Endothelial cell (in vitro differentiated cells): ENCODE measurements at places on chromosomes 7 and 10.

- peaks cover 18% of the 10 kb centered on the region for H3K4me1 ChIP-seq
- no peak overlapping the region for H3K27ac ChIP-seq
- H3K36me3 ChIP-seq = no peaks in the 10 kb centered on the region
- no peak overlapping the region for H3K4me3 ChIP-seq
- H3K27me3 ChIP-seq = peaks cover 6% of the 10 kb centered on the region
Measured at GRCh38 chr10:12822126-12822892, 179.2 kb downstream of the CCDC3 start.

DNA sequence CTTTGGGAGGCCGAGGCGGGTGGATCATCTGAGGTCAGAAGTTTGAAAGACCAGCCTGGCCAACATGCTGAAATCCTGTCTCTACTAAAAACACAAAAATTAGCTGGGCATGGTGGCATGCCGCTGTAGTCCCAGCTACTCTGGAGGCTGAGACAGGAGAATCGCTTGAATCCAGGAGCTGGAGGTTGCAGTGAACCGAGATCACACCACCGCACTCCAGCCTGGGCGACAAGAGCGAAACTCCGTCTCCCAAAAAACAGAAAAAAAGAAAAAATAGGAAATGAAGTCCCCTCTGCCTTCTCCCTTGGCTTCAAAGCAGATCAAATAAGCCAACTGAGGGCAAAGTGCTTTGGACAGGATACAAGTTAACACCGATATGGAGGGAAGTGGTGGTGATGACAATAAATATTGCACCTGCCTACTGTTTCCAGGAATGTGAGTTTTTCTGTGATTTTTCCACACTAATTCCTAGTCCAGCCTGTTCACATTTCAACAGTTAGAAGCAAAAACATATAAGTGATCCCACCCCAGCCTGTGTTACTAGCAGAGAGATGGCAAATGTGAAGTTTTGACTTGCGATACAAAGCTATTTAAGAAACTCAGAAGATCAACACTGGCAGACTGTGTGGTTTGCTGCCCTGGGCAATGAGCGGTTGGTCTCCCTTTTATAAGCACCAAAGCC lies 291.2 kb upstream of the AOAH start:
- H3K4me3 ChIP-seq = no peak overlapping the region
- peaks cover 5% of the 10 kb centered on the region for H3K27me3 ChIP-seq
- peaks cover 9% of the 10 kb centered on the region for H3K4me1 ChIP-seq
- H3K36me3 ChIP-seq = peaks cover 26% of the 10 kb centered on the region
- H3K27ac ChIP-seq = no peak overlapping the region
- no peak for DNase-seq

GRCh38 chr10:100518761-100519241 lies 860 bp downstream of the SEC31B start:
- peaks cover 8% of the 10 kb centered on the region for H3K4me1 ChIP-seq
- no peak overlapping the region for H3K27ac ChIP-seq
- peaks cover 4% of the 10 kb centered on the region for H3K27me3 ChIP-seq
- H3K4me3 ChIP-seq = peak overlapping the region; percentile 90

- peaks cover 3% of the 10 kb centered on the region for H3K27me3 ChIP-seq
- no peaks in the 10 kb centered on the region for H3K4me1 ChIP-seq
- no peaks in the 10 kb centered on the region for H3K36me3 ChIP-seq
Measured at GRCh38 chr10:76398043-76398710, 966.8 kb downstream of the LRMDA start.

GRCh38 chr10:128027822-128028507 lies 98.3 kb downstream of the MKI67 start:
- H3K36me3 ChIP-seq = peaks cover 17% of the 10 kb centered on the region
- H3K27me3 ChIP-seq = peaks cover 7% of the 10 kb centered on the region
- H3K27ac ChIP-seq = no peak overlapping the region
- H3K4me3 ChIP-seq = no peak overlapping the region

DNA sequence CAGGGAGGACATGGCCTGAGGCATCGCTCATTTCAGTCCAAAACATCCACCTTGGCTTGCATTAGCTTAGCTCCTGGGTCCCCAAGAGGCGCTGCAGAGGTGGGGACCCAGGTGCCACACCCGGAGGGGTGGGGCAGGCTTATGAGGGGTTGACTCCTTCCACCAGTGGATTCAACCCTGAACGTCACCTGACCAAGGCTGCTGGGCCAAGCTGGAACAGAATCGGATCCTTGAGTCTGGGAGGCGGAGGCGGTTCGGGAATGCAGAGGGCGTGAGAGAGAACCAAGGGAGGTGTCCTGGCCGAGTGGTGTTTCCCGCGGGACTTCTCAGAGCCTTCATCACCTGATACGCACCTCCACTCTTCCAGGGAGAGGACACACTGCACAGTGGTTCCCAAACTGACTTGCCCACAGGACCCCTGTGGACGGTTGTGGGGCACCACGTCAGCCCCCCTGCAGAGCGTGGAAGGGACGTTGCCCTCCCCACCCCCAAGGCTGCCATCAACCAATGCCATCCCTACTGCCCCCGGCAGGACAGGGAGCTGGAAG lies 4.5 kb upstream of the MICALL2 start:
- no peak for DNase-seq
- H3K4me3 ChIP-seq = no peak overlapping the region
- H3K4me1 ChIP-seq = peaks cover 10% of the 10 kb centered on the region

DNA sequence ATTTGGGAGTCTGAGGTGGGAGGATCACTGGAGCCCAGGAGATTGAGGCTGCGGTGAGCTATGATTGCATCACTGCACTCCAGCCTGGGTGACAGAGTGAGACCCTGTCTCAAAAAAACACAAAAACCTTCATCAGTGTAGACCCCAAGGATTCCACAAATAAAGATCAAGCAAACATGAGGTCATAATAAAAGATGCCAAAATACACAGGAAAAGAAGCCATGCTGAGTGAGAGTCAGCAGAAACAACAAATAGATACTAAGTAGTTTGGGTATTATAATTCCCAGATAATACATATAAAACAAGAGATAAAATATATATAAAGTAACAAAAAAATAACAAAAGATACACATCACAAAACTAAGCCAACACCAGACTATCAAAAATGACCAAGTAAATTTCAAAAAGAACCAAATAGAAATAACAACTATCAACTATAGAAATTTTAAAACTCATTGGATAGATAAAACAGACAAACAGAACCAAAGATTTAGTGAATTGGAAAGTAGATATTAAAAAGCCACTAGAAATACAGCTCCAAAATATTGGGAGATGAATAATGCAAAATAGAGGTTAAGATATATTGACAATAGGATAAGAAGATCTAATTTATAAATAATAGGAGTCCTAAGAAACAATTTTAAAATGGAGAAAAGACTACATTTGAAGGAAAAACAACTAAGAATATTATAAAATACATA lies 48.9 kb upstream of the FHIP2A start:
- H3K4me1 ChIP-seq = no peaks in the 10 kb centered on the region
- no peak overlapping the region for H3K27ac ChIP-seq
- DNase-seq = no peak
- no peak overlapping the region for H3K4me3 ChIP-seq
- H3K36me3 ChIP-seq = no peaks in the 10 kb centered on the region

GRCh38 chr7:101468546-101469275 lies 106.0 kb downstream of the COL26A1 start:
- no peak for DNase-seq
- H3K4me3 ChIP-seq = no peak overlapping the region
- H3K27ac ChIP-seq = no peak overlapping the region
- peaks cover 3% of the 10 kb centered on the region for H3K27me3 ChIP-seq

- no peak overlapping the region for H3K4me3 ChIP-seq
- peaks cover 13% of the 10 kb centered on the region for H3K4me1 ChIP-seq
- H3K27me3 ChIP-seq = peaks cover 1% of the 10 kb centered on the region
- H3K36me3 ChIP-seq = no peaks in the 10 kb centered on the region
- DNase-seq = no peak
Measured at GRCh38 chr7:143047326-143047725, 4.8 kb upstream of the OR6V1 start.

GRCh38 chr10:113506476-113506875 lies 46.4 kb upstream of the HABP2 start:
- DNase-seq = no peak
- no peaks in the 10 kb centered on the region for H3K4me1 ChIP-seq

GRCh38 chr7:105298439-105298894 lies 90.3 kb downstream of the SRPK2 start:
- H3K27ac ChIP-seq = no peak overlapping the region
- no peaks in the 10 kb centered on the region for H3K27me3 ChIP-seq
- H3K4me1 ChIP-seq = peaks cover 35% of the 10 kb centered on the region
- H3K4me3 ChIP-seq = no peak overlapping the region
- DNase-seq = no peak

- no peaks in the 10 kb centered on the region for H3K27me3 ChIP-seq
- no peaks in the 10 kb centered on the region for H3K4me1 ChIP-seq
- DNase-seq = no peak
- H3K4me3 ChIP-seq = no peak overlapping the region
Measured at GRCh38 chr7:133036289-133036688, 45.6 kb downstream of the CHCHD3 start.

GRCh38 chr10:121187391-121187790 lies 336.2 kb downstream of the WDR11 start:
- H3K27me3 ChIP-seq = no peaks in the 10 kb centered on the region
- H3K27ac ChIP-seq = no peak overlapping the region
- H3K36me3 ChIP-seq = no peaks in the 10 kb centered on the region
- H3K4me3 ChIP-seq = no peak overlapping the region
- DNase-seq = no peak
- H3K4me1 ChIP-seq = no peaks in the 10 kb centered on the region

- H3K27ac ChIP-seq = no peak overlapping the region
- peaks cover 16% of the 10 kb centered on the region for H3K27me3 ChIP-seq
- H3K36me3 ChIP-seq = peaks cover 8% of the 10 kb centered on the region
- H3K4me1 ChIP-seq = no peaks in the 10 kb centered on the region
Measured at GRCh38 chr10:133438711-133439273, 14.4 kb upstream of the SPRN start.

- no peak overlapping the region for H3K4me3 ChIP-seq
- no peaks in the 10 kb centered on the region for H3K27me3 ChIP-seq
- no peak for DNase-seq
- no peaks in the 10 kb centered on the region for H3K36me3 ChIP-seq
Measured at GRCh38 chr10:48910548-48910947, 29.1 kb downstream of the LRRC18 start.

GRCh38 chr7:37359662-37360444 lies 88.8 kb downstream of the ELMO1 start:
- DNase-seq = no peak
- H3K36me3 ChIP-seq = peaks cover 11% of the 10 kb centered on the region
- H3K4me3 ChIP-seq = no peak overlapping the region
- peaks cover 68% of the 10 kb centered on the region for H3K4me1 ChIP-seq

- DNase-seq = no peak
- H3K27me3 ChIP-seq = peaks cover 3% of the 10 kb centered on the region
- H3K4me3 ChIP-seq = no peak overlapping the region
- no peak overlapping the region for H3K27ac ChIP-seq
- no peaks in the 10 kb centered on the region for H3K36me3 ChIP-seq
Measured at GRCh38 chr7:50274361-50274760, 30.2 kb upstream of the IKZF1 start.

GRCh38 chr7:11642276-11642675 lies 189.7 kb downstream of the THSD7A start:
- H3K4me3 ChIP-seq = no peak overlapping the region
- no peak for DNase-seq
- no peaks in the 10 kb centered on the region for H3K27me3 ChIP-seq
- H3K4me1 ChIP-seq = peaks cover 3% of the 10 kb centered on the region

GRCh38 chr7:103854611-103855010 lies 134.8 kb downstream of the RELN start:
- no peaks in the 10 kb centered on the region for H3K4me1 ChIP-seq
- no peaks in the 10 kb centered on the region for H3K27me3 ChIP-seq
- no peaks in the 10 kb centered on the region for H3K36me3 ChIP-seq
- no peak for DNase-seq
- H3K27ac ChIP-seq = no peak overlapping the region

DNA sequence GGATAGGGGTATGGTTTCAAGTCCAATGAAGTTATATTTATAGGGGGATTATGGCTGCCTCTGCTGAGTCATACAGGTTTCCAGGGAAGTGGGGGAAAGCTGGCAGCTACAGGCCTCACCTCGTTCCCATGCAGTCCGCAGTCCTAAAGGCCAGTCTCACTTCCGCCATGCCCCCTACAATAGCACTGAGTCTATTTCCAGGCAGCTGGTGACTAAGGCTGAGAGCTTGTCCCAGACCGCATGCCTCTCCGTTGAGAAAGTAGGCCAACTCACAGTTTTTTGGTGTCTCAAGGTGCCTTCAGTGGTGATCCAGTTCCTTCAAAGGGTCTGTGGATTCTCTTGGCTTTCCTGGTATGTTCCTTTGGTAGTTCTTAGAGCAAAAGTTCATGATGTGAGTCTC lies 203.9 kb upstream of the GLI3 start:
- no peak for DNase-seq
- H3K4me3 ChIP-seq = no peak overlapping the region
- H3K27me3 ChIP-seq = peaks cover 4% of the 10 kb centered on the region
- no peaks in the 10 kb centered on the region for H3K36me3 ChIP-seq
- H3K27ac ChIP-seq = no peak overlapping the region

DNA sequence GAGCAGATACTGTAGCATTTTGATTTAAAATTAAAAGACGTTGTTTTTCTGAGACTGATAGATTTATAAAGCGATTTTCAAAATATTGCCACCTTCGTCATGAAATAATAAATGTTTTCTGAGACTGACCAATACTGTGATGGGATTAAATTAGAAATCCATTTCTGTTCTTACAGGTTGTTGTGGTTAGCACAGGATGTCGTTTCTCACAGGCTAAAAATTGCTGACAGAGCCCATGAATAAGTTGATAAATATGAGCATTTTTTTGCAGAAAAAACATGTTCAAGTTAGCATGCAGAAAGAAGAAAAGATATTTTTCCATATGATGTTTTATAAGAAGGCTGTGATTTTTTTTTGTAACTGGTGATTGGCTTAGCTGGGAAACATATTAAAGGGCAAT lies 66.8 kb downstream of the POU6F2 start:
- no peak overlapping the region for H3K27ac ChIP-seq
- no peak overlapping the region for H3K4me3 ChIP-seq
- DNase-seq = no peak
- no peaks in the 10 kb centered on the region for H3K4me1 ChIP-seq
- H3K27me3 ChIP-seq = no peaks in the 10 kb centered on the region

DNA sequence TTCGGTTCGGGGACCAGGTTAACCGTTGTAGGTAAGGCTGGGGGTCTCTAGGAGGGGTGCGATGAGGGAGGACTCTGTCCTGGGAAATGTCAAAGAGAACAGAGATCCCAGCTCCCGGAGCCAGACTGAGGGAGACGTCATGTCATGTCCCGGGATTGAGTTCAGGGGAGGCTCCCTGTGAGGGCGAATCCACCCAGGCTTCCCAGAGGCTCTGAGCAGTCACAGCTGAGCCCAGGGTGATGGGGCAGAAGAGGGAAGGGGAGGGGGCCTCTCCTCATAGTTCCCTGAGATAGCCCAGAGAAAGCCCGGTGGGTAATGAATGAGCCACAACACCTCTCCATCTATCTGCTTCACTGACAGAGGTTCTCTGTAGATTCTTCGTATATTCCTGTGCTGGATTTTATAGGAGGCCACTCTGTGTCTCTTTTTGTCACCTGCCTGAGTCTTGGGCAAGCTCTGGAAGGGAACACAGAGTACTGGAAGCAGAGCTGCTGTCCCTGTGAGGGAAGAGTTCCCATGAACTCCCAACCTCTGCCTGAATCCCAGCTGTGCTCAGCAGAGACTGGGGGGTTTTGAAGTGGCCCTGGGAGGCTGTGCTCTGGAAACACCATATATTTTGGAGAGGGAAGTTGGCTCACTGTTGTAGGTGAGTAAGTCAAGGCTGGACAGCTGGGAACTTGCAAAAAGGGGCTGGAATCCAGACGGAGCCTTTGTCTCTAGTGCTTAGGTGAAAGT lies 16.4 kb downstream of the PRSS2 start:
- no peaks in the 10 kb centered on the region for H3K4me1 ChIP-seq
- no peak overlapping the region for H3K4me3 ChIP-seq
- DNase-seq = no peak

- H3K27ac ChIP-seq = no peak overlapping the region
- no peak for DNase-seq
- no peaks in the 10 kb centered on the region for H3K27me3 ChIP-seq
- no peaks in the 10 kb centered on the region for H3K4me1 ChIP-seq
- no peaks in the 10 kb centered on the region for H3K36me3 ChIP-seq
Measured at GRCh38 chr10:72661431-72661830, 30.5 kb upstream of the MCU start.
